ENCODE measurements at places on chromosomes 12 and 14. TPM values are rescaled to one million over a fixed set of nuclear protein-coding genes. Genes with fewer than 3 reads are reported as not detected.

GRCh38 chr14:94460631-94461416, 8.2 kb upstream of the SERPINA11 start:
- no peak for DNase-seq

- DNase-seq, result peak; percentile 72
These were observed 128.8 kb upstream of the DYRK2 start for GRCh38 chr12:67519484-67520433.

- DNase-seq, result no peak
These were observed 21.6 kb downstream of the PYM1 start for GRCh38 chr12:55906056-55906455.

- no peak for DNase-seq
These were observed 45.1 kb downstream of the TBX3 start for GRCh38 chr12:114638790-114639435.

The PZP gene
- 0.62 TPM for total RNA-seq

The BHLHE41 gene
- total RNA-seq, result 31.5 TPM

DNA sequence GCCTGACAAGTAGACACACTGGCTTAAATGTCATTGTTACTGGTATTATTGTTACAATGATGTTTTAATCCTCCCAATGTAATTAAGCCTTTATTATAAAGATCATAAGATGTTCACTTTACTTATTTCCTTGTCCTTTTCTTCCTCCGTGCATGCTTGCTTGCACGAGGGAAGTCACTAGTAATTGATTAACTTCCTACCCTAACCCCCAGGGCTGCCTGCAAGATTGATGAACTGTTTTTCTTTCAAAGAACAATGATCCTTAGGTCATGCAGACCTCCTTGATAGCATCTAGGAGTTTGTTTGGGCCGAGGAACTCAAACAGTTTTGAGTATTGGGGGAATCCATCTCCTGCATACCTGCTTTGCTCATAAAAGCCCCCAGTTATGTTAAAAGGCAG, 43.0 kb downstream of the GLRX5 start:
- DNase-seq, result no peak

DNA sequence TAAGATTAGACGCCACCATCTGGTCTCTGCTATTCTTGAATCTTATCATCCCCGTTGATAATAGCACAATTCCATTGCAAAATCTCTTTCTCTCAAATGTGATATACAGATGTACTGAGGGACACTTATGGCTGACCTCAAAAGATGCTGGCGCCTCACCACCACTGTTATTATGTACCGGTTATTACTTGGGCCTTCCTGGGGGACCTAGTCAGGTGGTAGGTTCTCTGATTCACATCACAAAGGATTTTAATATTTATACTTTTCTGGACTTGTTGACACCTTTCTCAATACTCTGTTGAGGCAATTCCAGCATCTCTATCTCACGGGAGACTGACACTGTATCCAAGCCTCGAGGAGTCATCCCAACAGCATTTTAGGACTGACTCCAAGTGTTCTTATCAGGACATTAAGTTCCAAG, 21.3 kb upstream of the FAM234B start:
- no peak for DNase-seq

DNA sequence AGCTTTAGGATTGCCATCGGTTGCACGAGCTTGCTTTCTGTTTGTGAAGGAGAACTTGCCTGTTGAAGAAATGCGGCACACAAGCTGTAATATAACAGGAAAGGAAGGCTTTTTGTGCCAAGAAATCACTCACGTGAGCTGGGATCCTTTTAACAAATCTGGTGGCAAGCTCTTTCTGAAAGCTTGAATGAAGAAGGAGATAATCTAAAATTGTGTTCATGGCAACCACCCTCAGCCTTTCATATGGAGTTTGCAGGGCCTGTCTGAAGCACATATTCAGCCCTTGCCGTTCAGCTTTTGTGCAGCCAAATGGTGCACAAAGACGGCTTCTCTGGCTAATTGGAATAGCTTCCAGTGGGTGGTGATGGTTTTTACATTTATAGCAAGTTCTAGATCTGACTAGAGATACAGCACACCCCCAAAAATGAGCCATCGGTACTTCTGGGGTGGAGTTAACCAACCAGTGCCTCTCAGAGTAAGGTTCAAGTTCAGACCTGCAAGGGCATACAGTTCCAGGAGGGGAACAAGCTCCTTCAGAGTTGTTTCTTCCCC, 107.4 kb downstream of the AEBP2 start:
- DNase-seq, result peak; percentile 24

DNA sequence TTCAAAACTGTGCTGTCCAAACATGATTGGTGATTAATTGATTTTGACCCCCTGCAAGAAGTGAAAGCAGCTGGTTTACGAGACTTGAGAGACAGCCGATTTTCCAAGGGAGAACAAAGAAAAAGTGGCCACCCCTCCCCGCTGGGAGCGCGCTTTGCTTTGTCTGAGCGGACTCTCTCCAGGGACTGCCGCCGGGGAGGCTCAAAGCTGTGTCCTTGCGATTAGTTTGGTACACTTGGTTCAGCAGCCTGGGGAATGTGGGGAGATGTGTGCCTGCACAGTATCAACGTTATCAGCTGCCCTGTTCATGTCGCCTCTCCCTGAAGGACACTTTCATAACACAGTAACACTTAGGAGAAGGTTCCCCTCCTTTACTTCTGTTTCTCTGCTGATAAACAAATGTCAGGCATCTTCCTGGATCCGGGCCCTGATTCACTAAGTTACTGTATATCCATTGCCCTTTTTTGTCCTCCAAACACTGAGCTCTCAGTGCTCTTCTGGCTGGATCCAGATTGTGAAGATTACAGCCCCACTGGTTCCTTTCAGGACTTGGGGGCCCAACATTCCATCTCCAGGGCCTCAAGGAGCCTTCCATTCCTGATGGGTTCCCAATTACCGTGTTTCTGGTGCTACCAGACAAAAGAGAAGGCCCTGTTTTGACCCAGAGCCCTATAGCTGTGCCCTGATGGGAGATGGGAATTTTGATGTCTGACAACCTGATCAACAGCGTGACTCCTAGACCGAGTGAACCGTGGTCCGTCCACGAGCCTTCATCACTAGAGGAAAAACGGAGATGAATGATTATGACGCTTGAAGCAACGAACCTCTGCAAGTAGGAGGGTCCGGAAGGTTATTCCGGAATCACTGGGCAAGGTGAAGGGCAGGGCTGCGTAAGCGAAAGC, 31.7 kb upstream of the TUBA1C start:
- peak; percentile 11 for DNase-seq

DNA sequence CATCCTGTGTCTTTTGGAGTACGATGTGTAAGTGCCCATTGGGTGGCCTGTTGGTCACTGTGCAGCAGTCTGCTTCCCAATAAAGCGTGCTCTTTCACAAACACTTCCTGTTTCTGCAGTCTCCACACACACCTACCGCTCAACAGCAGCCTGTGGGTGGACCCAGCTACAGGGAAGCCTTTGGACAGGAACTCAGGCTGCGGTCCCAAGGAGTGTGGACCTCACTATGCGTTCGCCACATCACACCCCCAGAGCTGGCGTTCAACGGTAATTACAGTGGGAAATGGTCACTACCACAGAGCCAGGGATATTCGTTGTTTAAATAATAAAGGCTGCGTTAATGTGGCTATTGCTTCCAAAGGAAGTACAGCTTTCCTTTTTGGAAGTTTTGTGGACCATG, 16.2 kb downstream of the PSMC1 start:
- DNase-seq, result no peak
